ENCODE measurements at places on chromosomes 3 and 15.

DNA sequence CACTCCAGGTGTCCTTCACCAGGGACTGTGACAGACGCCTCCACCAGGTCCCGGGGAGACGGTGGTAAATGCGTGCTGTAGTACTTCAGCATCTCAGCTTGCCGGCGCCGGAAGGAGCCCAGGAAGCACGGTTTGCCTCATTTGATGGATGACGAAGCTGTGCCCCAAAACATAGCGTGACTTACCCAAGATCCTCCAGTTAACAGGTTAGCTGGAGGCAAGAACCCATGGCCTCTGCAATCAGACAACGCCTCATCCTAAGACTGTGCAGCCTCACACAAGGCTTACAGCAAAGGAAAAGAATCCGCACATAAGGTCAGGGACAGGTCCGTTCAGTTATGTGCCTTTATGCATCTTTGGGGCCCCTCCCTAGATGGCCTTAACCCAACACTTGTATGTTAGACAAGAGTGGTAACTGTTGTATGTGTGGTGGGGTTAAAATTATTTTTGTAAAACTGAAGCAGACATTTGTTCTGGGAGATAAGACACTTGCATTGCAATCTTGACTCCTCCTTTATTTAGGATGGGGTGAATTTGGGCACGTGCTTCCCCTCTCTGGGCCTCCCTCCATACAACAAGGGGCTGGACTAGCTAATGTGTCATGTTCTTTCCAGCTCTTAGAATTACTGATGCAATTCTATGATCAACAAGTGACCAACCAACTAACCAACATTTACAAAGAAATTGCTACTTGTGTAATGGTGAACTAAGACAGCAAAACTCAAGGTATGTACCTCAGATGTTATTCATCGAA, 39.4 kb downstream of the VGLL4 start:
- DNase-seq, result no peak

DNA sequence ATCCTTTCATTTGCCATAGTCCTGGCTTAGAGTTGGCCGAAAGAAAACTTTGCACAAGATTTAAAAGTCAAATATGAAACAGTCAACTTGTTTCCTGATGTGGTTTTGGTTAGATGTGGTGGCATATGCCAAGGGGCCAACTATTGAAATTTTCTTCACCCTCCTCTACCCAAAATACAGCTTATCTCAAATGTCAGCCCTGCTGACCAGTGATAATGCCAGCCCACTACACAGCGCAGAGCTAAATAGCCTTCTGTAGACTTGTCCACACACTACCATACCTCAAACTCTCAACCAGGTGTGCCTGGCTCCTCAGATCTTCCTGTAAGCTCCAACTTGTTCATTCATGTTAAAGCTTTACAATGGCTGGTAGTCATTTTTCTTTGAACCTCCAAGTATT, 368.5 kb upstream of the STAC start:
- no peak for DNase-seq

GRCh38 chr3:194235160-194235559, 99.2 kb downstream of the HES1 start:
- no peak for DNase-seq

- no peak for DNase-seq
Measured at GRCh38 chr3:66991459-66991858, 6.6 kb upstream of the KBTBD8 start.

DNA sequence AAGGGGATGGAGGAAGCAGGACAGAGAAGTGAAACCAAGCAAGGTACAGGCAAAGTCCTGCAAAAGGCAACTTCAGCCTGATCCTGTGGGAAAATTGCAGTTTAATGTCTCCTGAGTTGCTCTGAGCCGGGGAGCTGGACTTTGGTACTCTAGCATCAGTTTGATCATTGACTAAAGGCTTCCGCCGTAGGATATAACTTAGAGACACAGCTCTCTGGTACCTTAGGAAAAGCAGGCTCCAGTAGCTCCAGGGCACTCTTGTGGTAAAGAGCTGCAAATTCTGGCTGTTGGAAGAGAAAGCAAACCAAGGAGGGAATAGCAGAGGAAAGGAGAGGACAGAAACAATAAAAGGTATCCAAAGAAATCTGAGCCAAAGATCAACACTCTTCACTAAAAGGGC, 521.1 kb downstream of the PLOD2 start:
- DNase-seq, result no peak

All from stimulated activated CD8-positive, alpha-beta memory T cell treated with anti-CD3 and anti-CD28 coated beads, Interleukin-4, amount 100 ng/mL, for 4 hours (primary cell).